ENCODE measurements at places on chromosomes 11 and 22.

GRCh38 chr11:44989831-44990566 lies 39.3 kb upstream of the TP53I11 start:
- DNase-seq: no peak

GRCh38 chr11:78868563-78868962 lies 293.9 kb upstream of the NARS2 start:
- DNase-seq: no peak

DNA sequence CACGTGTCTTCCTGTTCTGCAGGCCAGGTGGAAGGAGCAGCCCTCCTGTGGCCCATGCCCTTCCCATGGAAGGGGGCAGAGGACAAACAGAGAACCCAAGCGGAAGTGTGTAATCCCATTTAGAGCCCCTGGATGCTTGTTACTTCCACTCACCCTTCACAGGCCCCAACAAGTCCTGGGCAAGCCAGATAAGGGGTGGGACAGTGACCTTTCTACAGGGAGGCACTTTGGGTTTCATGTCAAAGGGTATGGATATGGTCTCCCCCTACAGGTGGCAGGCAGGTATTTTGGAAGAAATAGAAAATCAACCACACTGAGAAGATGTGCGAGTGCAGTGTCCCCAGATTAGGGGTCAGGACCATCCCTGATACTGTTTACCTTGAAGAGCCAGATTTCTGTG lies 11.4 kb downstream of the MPEG1 start:
- DNase-seq: no peak

DNA sequence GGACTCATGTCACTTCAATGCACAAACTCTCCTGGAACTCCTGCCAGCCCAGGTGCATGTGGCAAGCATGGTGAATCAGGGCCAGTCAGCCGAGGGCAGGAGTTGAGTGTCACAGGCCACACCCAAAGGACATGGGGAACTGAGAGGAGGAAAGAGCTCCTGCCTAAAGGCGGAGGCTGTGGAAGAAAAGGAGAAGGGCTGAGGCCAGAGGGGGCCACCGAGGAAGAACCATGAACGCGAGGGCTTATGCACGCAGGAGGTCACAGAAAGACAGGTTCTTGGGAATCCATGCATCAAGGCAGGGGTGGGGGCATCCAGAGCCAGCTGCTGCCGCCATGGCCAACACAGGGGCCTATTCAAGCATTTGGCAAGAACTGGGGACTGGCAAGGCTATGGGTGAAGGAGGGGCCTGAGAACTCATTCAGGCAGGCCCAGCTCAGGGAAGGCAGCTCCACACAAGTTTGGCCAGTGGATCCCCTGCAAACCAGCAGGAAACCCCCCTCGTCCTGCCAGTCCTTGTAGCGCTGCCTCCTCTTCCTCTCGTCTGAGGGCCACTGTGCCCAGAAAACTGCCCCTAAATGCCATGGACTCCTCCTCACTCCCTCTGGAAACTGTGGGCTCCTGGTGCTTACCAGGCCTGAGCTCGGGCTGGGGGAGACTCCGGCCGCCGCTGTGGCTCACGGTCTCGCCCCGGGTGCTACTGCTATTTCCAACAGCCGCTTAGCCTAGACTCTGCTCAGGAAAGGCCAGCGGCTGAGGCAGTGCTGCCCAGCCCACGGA lies 15.4 kb downstream of the PPM1F start:
- no peak for DNase-seq

- no peak for DNase-seq
Observed at GRCh38 chr22:36510384-36510783, 3.5 kb upstream of the FOXRED2 start.

GRCh38 chr11:45158891-45159605 lies 12.6 kb downstream of the PRDM11 start:
- no peak for DNase-seq

DNA sequence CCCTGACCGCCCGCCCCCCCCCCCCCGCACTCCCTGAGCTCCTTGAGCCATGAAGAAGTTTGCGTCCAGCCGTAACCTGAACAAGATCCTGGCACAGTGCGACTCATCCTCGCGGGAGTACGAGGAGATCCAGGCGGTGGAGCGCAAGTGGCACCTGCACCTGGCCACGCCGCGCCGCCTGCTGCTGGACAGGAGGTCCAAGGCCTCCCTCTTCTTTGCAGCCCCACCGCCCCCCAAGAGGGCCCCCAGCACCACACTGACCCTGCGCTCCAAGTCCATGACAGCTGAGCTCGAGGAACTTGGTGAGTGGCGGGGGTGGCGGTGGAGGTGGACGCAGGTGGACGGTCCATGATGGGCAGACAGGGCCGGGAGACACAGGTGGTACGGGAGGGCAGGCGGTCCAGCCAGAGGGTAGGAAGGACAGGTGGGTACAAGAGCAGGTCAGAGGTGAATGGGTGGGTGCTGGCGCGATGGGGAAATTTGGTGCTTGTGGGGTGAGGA lies 32.1 kb upstream of the ACR start:
- DNase-seq: no peak

GRCh38 chr11:7384691-7385090 lies 100.6 kb upstream of the OLFML1 start:
- no peak for DNase-seq

- DNase-seq: peak; percentile 68
Observed at GRCh38 chr11:86106916-86107315, 38.0 kb upstream of the PICALM start.

DNA sequence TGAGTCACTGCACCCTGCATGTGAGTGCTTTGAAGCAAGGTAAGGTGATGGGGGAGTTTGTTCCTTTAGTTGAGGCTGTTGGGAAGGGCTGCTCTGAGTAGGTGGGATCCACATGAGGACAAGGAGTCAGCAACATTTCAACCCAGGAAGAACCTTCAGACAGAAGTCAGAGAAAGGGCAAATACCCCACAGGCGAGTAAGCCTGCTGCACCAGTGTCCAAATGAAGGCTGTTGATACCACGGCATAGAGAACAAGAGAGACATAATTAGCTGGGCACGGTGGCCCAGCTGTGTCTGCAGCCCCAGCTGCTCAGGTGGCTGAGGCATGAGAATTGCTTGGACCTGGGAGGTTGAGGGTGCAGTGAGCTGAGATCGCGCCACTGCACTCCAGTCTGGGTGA lies 54.3 kb upstream of the CLMP start:
- DNase-seq: no peak

- DNase-seq: no peak
Observed at GRCh38 chr11:44840521-44841251, 110.0 kb downstream of the TP53I11 start.

- DNase-seq: no peak
Observed at GRCh38 chr11:131811383-131811782, 441.0 kb downstream of the NTM start.

DNA sequence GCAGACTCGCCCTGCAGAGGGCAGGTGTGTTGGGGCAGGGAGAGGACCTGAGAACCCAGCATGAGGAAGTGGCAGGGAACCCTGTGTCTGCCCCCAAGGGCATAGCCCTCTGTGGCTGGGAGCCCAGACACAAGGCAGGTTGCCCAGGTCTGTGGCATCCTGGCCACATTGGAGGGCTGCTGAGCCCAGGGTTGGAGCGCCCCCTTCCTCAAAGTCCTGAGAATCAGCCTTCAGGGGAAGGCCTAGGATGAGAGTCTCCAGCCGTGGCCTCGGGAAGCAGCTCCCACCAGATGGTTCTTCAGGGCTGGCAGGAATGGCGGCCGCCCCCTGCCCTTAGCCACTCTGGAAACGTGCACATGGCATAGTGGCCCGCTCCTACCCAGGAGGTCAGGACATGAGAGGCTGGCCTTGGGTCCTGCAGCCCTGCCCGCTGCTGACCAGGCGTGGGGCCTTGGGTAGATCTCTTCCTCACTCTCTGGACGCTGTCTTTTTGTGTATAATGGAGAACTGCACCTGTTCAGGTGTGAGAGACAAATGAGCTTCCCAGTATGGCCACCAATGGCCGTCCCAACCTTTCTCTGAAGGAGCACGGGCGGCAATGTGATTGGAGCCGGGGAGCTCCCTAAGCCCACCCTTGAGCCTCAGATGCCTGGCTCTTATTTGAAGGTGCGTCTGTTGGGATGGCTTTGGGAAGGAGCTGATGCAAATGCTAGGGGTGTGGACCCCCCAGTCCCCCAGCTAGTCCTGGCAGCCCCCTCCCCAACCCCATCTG lies 4.6 kb upstream of the CDC42BPG start:
- no peak for DNase-seq

- DNase-seq: no peak
Observed at GRCh38 chr11:92528001-92528400, 303.4 kb downstream of the FAT3 start.

GRCh38 chr11:75313513-75314272 lies 37.8 kb downstream of the ARRB1 start:
- DNase-seq: peak; percentile 38

GRCh38 chr11:83655976-83656375 lies 369.8 kb upstream of the CCDC90B start:
- DNase-seq: no peak

DNA sequence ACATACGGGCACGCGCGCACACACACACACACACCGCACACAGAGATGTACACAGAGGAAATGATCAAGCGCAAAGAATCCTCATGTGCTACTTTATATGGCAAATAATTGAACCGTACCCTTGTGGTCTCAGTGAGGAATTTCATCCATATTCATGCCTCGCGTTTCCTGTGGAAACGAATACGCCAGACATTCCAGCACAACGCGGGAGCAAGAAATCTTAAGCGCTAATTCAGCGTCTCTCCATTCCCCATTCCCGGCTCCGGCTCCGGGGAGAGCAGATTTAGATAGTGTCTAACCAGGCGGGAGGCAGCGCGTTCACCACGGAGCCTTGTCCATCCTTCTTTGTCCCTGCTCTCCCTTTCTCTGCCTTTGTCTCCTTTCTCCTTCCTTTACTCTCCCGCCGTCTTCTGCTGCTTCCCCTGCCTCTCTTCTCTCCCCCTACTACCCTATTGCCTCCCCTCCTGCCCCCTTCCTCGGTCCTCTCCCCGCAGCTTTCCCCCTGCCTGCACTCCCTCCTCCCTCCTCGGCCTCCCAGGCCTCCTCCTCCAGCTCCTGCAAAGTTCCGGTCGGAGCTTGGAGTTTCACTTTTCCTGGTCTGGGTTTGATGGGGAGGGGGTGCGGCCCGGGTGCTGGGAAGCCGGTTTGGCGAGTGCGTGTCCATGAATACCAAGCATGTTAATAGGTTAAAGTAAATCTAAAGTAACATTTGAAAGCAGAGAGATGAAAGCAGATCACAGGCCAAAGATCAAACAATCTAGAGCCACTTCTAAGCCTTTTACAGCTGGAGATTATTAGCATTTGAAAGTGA lies 579.3 kb downstream of the BUD13 start:
- no peak for DNase-seq

DNA sequence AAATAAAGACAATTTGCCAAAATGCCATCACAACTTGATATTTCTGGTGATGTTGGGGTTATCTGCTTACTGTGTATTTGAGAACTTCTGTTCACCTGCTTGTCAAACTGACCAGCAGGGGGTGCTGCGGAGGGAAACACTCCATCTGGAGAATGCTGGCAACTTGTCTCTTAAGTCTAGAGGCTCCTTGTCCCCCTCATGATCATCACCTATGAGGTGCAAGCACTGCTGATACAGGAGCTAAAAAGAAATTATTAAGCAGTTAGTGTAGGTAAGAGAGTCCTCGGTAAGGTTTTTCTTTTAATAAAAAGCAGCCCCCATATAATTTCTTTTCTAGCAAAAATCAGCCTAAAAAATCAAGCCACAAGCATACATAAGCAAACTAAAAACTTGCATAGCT lies 32.7 kb upstream of the GLYATL1B start:
- DNase-seq: peak; percentile 38

GRCh38 chr11:109048098-109048497 lies 373.9 kb upstream of the C11orf87 start:
- DNase-seq: no peak

GRCh38 chr11:43504316-43504950 lies 145.7 kb downstream of the TTC17 start:
- DNase-seq: no peak

- peak; percentile 6 for DNase-seq
Observed at GRCh38 chr11:63641727-63642126, 27.5 kb upstream of the PLAAT3 start.

DNA sequence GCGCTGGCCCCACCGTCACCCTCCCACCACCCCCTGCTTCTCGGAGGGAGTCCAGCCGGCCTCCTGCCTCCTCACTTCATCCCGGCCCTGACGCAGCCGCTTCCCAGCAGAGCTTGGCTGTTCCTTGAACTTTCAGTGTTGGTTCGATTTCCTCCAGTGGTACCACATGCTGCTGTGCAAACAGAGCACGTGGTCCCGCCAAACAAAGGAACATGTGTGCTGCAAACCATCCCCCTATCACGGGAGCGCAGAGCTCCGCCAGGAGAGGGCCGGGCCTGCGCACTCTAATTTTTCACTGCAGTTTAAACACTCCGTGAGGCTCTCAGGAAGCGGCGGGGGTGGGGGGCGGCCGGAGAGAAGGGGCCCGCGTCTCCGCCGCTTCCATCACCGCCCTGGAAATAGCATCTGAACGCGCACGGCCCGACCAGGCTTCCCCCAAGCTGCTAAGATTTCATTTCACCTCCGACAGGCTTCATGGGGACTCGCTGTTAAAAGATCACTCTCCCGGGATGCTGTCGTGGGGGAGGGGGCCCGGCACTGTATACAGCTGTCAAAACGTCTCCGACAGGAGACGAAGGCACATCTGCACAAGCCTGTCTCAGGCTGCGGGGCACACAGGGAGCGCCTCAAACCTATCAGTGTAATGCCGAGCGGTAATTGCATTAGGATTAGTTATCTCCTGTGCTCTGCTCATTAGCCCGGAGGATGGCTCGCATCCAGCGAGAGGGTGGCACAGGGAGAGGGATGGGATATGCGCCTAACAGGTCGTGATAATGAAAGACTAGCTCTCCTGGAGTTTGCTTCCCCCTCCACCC lies 269.9 kb upstream of the SORL1-AS1 start:
- peak; percentile 42 for DNase-seq

DNA sequence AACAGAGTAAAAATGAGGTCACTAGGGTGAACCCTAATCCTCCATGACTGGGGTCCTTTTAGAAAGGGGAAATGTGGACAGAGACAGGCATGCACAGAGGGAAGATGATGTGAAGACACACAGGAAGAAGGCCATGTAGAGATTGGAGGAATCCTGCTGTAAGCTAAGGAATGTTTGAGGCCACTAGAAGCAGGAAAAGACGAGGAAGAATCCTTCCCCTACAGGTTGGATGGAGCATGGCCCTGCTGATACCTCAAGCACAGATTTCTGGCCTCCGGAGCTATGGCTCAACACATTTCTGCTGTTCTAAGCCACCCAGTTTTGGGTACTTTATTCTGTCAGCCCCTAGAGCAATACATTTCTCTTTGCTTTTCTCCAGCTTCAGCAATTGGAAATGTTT lies 486.9 kb downstream of the MIAT start:
- DNase-seq: no peak

DNA sequence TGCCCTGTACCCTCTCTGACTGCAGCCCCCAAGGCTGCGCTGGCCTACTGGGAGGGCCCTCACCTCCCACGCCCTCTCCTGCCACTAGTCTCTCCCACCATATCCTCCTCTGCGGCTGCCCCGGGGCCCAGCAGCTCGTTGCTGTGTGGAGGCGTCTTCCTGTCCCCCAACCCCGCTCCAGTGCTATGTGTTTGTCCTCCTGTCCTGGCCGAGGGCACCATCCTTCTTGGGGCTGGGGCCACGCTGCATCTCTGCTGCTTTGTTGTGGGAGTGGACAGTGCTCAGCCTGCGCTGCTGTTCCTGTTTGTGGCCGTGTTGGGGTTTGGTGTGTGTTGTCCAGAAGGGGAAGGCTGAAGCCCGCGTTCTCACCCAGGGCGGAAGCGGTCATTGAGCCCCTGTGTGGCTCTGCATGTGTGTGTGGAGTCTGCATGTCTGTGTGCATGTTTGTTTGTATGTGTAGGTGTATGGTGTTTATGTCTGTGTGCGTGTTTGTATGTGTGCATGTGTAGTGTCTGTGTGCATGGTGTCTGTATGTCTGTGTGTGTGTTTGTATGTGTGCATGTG lies 15.7 kb downstream of the TPCN2 start:
- no peak for DNase-seq

- no peak for DNase-seq
Observed at GRCh38 chr11:44970293-44970692, 19.6 kb upstream of the TP53I11 start.

Measured in amniotic stem cell (primary cell).